ENCODE measurements at places on chromosomes 6 and 20. TPM values are rescaled to one million over a fixed set of nuclear protein-coding genes. Genes with fewer than 3 reads are reported as not detected.

KIAA0408 gene
- total RNA-seq: 5.1 TPM

BHLHE23 gene
- total RNA-seq: not detected

LY86 gene
- 0.73 TPM for total RNA-seq

MTHFD1L gene
- 14.5 TPM for total RNA-seq

COL12A1 gene
- 0.08 TPM for total RNA-seq

PPIL6 gene
- 1.6 TPM for total RNA-seq

NKX2-2 gene
- not detected for total RNA-seq

POFUT1 gene
- 11.1 TPM for total RNA-seq

CLPSL1 gene
- not detected for total RNA-seq

NOX3 gene
- total RNA-seq: not detected

POM121L2 gene
- not detected for total RNA-seq

ATP6V1G2 gene
- 1.4 TPM for total RNA-seq

CLVS2 gene
- not detected for total RNA-seq

FAM217A gene
- total RNA-seq: not detected

NKX2-4 gene
- not detected for total RNA-seq

GTPBP2 gene
- total RNA-seq: 65.3 TPM

GSTA2 gene
- total RNA-seq: not detected

RFX6 gene
- total RNA-seq: not detected

IMPG1 gene
- total RNA-seq: not detected

SSTR4 gene
- total RNA-seq: not detected

JPH2 gene
- total RNA-seq: not detected

ZNFX1 gene
- total RNA-seq: 58.8 TPM

TGM2 gene
- total RNA-seq: 0.76 TPM

SLC12A5 gene
- not detected for total RNA-seq

ESR1 gene
- total RNA-seq: 3.9 TPM

NRM gene
- 5.6 TPM for total RNA-seq

OPRM1 gene
- not detected for total RNA-seq

ALDH5A1 gene
- total RNA-seq: 4.7 TPM

SDCBP2 gene
- 1.2 TPM for total RNA-seq

LSM14B gene
- 34.1 TPM for total RNA-seq

TRIM10 gene
- 0.37 TPM for total RNA-seq

TSHZ2 gene
- 29.1 TPM for total RNA-seq

ADGRF1 gene
- not detected for total RNA-seq

ARMC12 gene
- 1.2 TPM for total RNA-seq

HUS1B gene
- 1.9 TPM for total RNA-seq

RGL2 gene
- 42.1 TPM for total RNA-seq
